ENCODE measurements at places on chromosomes 3 and 15.

GRCh38 chr15:66944121-66944520 is 121.3 kb upstream of the SMAD3 start:
- DNase-seq: no peak

GRCh38 chr3:144109944-144110343 is 138.3 kb downstream of the DIPK2A start:
- no peak for DNase-seq

- no peak for DNase-seq
These were observed 43.9 kb downstream of the GOLIM4 start for GRCh38 chr3:168051531-168052471.

- no peak for DNase-seq
These were observed 11.0 kb downstream of the PODXL2 start for GRCh38 chr3:127640042-127640355.

- no peak for DNase-seq
These were observed 93.0 kb upstream of the LPP start for GRCh38 chr3:188060840-188061544.

GRCh38 chr3:141789281-141789680 is 26.1 kb downstream of the GRK7 start:
- no peak for DNase-seq

- DNase-seq: peak; percentile 26
These were observed 169.1 kb upstream of the IQSEC1 start for GRCh38 chr3:13242364-13242737.

GRCh38 chr3:51102396-51102795 is 282.7 kb upstream of the MANF start:
- DNase-seq: no peak

DNA sequence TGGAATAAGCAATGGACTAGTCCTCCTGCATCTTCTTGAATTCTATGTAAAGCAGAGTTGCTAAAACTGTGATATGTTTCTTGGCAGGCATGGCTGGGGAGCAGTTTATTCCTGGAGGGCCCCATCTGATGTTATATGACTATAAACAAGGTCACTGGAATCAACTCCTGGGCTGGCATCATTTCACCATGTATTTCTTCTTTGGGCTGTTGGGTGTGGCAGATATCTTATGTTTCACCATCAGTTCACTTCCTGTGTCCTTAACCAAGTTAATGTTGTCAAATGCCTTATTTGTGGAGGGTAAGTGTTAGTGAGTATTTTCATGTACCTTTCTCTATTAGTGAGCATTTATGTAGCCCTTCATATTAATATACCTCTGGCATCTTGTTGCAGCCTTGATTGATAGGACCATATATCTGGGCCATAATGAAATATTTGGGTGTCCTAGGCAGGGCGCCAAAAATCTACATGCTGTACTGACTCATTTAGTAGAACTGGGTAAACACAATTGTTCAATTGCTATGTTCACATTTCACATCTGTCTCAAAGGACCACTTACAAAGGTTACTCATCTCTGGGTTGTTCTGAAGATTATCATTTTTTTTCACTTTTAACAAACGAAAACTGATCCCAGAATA is 52.6 kb upstream of the ADGRG7 start:
- DNase-seq: no peak

DNA sequence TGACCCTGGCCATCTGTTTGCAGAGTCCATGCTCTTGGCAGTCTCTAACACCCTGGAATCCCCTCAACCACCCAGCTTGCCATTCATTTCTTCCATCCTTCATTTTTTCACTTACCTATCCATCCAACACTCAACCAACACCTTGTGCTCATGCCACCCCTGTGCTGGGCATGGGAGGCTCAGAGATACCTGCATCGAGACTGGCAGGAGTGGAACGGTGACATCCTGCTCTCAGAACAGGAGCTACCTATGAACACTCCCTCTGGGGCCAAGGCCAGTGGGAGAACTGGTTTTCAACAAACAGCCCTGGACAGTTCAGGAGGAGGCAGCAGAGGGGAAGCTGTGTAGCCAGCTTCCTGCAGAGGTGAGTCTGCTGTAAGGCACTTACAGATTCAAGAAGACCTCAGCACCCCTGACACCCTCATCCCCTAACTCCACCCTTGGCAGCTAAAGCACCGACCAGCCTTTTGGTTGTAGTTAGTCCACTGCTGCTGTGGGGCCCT is 19.5 kb upstream of the ATP2B2 start:
- no peak for DNase-seq

- no peak for DNase-seq
These were observed 30.4 kb downstream of the SLC41A3 start for GRCh38 chr3:126053513-126053912.

DNA sequence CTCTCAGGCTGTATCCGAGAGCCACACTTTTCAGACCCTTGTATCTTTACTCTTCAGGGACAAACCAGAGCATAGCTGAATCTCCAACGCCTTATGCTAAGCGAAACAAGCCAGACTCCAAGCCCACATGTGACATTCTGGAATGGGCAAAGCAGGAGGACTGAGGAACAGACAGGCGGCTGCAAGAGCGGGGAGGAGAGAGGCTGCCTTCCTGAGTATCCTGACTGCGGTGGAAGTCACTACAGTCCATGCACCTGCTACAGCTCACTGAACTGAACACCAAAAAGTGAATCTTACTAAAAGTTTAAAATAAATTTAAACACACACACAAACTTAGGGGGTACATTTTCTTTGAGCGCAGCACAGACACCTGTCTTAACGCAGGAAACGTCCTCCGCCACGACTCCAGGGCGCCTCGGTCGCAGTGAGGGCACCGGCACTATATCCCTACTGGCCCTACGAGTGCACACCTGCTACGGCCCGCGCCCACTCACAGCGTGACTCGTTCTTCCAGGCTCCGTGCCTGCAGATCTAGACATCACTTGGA is 1.4 kb downstream of the CYFIP1 start:
- DNase-seq: no peak
